ENCODE measurements at places on chromosomes 11 and 22.

GRCh38 chr11:78821371-78822306 lies 247.0 kb upstream of the NARS2 start:
- H3K4me1 ChIP-seq, result no peaks in the 10 kb centered on the region
- no peak for DNase-seq
- H3K27ac ChIP-seq, result no peak overlapping the region
- no peak overlapping the region for H3K4me3 ChIP-seq

DNA sequence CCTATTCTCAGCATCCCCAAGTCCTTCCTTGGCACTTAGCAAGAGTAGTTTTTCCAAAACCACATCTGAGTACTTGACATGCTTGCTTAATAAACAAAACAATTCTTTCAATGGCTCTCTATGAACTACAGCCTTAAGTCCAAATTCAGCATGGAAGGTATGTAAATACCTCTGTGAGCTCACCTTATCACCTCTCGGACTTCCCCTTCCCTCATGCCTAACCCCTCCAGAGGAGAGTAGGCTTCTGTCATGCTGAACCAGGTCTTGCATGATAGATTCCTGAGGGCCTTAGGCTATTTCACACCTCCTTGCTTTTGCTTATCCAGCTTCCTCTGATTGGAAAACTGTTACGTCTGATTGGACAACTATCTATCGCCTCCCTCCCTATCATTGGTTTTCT lies 312.9 kb upstream of the CCDC90B start:
- H3K4me3 ChIP-seq, result no peak overlapping the region
- no peaks in the 10 kb centered on the region for H3K36me3 ChIP-seq
- no peaks in the 10 kb centered on the region for H3K27me3 ChIP-seq

- no peaks in the 10 kb centered on the region for H3K36me3 ChIP-seq
- no peak overlapping the region for H3K27ac ChIP-seq
- no peaks in the 10 kb centered on the region for H3K27me3 ChIP-seq
Observed at GRCh38 chr22:39494471-39495120, 7.5 kb upstream of the MIEF1 start.

DNA sequence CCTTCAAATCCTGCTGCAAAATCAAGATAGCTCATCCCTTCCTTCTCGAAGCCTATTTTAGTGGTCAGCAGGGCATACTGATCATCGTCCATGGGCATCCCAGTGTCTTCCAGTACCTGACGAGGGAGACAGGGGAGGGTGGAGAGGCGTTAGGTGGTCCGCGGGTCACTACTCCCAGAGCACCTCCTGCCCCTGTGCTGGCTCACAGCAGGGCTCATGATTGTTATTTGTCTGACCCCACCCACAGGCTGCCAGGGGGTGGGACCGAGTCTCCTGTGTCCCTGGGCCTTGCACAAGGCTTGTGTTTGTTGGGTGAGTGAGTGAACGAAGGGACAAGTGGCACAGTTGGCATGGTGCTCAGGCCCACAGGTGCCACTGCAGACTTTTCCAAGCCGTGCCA lies 177.0 kb downstream of the EFCAB6 start:
- no peaks in the 10 kb centered on the region for H3K4me1 ChIP-seq
- no peak for DNase-seq
- H3K36me3 ChIP-seq, result no peaks in the 10 kb centered on the region
- H3K27ac ChIP-seq, result no peak overlapping the region
- no peak overlapping the region for H3K4me3 ChIP-seq
- no peaks in the 10 kb centered on the region for H3K27me3 ChIP-seq

GRCh38 chr11:73797457-73797856 lies 9.8 kb downstream of the MRPL48 start:
- H3K4me3 ChIP-seq, result no peak overlapping the region
- DNase-seq, result no peak
- H3K27ac ChIP-seq, result no peak overlapping the region
- H3K36me3 ChIP-seq, result peaks cover 8% of the 10 kb centered on the region
- no peaks in the 10 kb centered on the region for H3K4me1 ChIP-seq

- no peaks in the 10 kb centered on the region for H3K36me3 ChIP-seq
- DNase-seq, result no peak
- H3K27me3 ChIP-seq, result no peaks in the 10 kb centered on the region
- peak overlapping the region; percentile 7 for H3K27ac ChIP-seq
- no peak overlapping the region for H3K4me3 ChIP-seq
Observed at GRCh38 chr22:39277142-39277607, 32.4 kb upstream of the PDGFB start.

GRCh38 chr11:2481253-2481652 lies 36.4 kb downstream of the KCNQ1 start:
- H3K4me3 ChIP-seq, result no peak overlapping the region
- DNase-seq, result no peak
- no peaks in the 10 kb centered on the region for H3K36me3 ChIP-seq
- no peaks in the 10 kb centered on the region for H3K27me3 ChIP-seq
- H3K4me1 ChIP-seq, result peaks cover 32% of the 10 kb centered on the region

DNA sequence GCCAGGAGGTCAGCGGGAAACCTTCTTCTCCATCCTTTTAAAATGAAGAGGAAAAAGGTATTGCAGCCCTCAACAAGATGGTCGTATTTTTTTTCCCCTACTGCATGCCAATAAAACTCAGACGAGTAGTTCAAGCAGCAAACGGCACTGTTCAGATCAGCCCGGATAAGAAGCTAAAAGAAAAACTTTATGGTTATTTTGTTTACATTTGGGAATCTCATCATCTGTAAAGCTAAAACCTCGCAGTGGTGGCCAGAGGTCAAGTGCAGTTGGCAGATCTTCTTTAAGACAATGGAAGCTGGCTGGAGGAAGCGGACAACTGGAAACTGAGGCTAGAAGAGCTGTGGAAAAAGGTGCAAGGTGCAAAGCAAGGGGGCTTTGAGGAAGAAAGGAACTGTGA lies 31.0 kb upstream of the CHRM4 start:
- peaks cover 8% of the 10 kb centered on the region for H3K36me3 ChIP-seq
- H3K27me3 ChIP-seq, result no peaks in the 10 kb centered on the region
- no peak overlapping the region for H3K4me3 ChIP-seq
- no peak overlapping the region for H3K27ac ChIP-seq
- no peaks in the 10 kb centered on the region for H3K4me1 ChIP-seq
- DNase-seq, result no peak

DNA sequence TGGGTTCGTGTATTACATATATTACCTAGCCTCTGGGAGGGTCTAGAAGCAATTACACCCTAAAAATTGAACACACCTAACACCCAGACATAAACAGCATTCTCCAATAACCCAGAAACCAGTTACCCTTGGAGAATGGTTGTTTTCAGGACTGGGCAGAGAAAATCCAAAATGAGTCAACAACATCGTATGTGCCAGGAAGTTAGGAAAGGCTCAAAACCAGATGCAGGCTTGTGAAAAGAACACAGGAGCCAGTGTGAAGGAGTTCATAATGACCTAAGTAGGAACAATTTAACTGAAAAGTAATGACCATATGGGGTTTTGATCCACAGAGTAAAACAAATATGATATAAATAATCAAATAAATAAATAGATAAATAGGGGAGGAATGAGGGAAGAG lies 5.1 kb upstream of the CLPB start:
- peak overlapping the region; percentile 12 for H3K27ac ChIP-seq
- H3K4me1 ChIP-seq, result no peaks in the 10 kb centered on the region
- no peaks in the 10 kb centered on the region for H3K27me3 ChIP-seq
- H3K36me3 ChIP-seq, result no peaks in the 10 kb centered on the region
- no peak for DNase-seq

- no peaks in the 10 kb centered on the region for H3K27me3 ChIP-seq
- H3K4me3 ChIP-seq, result no peak overlapping the region
- H3K4me1 ChIP-seq, result peaks cover 14% of the 10 kb centered on the region
- no peak for DNase-seq
- H3K36me3 ChIP-seq, result no peaks in the 10 kb centered on the region
Observed at GRCh38 chr11:64385945-64386704, 27.2 kb downstream of the RPS6KA4 start.

- H3K4me3 ChIP-seq, result no peak overlapping the region
- no peaks in the 10 kb centered on the region for H3K36me3 ChIP-seq
- DNase-seq, result no peak
- no peak overlapping the region for H3K27ac ChIP-seq
- peaks cover 36% of the 10 kb centered on the region for H3K27me3 ChIP-seq
Observed at GRCh38 chr11:65787649-65788622, 1.1 kb downstream of the OVOL1 start.

DNA sequence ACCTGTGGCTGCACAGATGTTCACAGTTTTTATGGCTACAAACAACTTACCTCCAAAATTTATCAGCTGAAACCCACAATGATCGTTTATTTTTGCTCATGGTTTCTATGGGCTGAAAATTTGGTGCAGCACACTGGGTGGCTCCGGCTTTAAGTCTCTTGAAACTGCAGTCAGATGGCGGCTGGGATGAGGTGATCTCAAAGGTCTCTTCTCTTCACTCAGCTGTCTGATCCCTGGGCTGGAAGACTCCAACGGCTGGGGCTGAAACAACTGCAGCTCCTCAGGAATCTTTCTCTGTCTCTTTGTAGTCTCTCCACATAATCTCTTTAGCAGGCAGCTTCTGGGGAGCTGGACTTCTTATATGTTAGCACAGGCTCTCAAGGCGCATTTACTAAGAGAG lies 117.3 kb upstream of the FAT3 start:
- H3K27ac ChIP-seq, result no peak overlapping the region
- no peak for DNase-seq
- no peaks in the 10 kb centered on the region for H3K4me1 ChIP-seq
- no peak overlapping the region for H3K4me3 ChIP-seq
- H3K27me3 ChIP-seq, result no peaks in the 10 kb centered on the region

DNA sequence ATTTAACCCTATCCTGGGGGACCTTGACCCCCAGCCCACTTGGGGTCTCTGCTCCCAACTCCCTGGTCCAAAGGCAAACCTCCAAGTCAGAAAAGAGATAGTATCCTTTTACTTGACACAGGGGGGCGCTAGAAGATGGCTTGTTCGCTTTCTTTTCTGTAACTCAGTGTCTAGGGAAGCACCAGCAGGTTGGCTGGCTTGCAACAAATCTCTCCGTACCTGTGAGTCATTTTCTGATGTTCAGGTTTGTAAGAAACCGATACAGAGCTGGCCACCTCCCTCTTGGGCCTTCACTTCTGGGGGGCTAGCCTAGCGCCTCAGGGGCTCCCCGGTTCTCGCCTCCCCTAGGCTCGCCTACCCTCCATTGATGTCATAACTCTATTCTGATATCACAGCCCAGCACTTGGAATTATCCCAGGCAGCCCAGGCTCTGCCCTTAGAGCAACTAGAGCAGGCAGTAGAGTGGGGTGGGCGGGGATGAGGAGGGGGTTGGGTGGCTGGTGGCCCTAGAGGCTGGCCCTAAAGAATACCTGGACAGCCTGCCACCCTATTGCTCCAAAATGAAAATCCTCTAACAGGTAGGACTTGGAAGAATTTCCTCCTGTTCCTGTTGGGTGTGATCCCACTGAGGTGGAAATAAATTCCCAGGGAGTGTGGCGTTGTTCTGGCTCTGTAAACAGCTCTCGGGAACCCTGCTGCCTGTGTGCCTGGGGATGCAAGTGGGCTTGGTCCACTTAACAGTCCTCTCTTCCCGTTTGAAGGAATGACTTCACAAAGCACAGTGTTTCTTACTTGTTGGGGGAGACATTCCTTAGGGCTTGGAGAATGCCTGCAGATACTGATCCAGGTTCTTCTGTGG lies 69.4 kb downstream of the OSBP2 start:
- no peaks in the 10 kb centered on the region for H3K27me3 ChIP-seq
- DNase-seq, result no peak
- H3K4me3 ChIP-seq, result no peak overlapping the region
- no peak overlapping the region for H3K27ac ChIP-seq

DNA sequence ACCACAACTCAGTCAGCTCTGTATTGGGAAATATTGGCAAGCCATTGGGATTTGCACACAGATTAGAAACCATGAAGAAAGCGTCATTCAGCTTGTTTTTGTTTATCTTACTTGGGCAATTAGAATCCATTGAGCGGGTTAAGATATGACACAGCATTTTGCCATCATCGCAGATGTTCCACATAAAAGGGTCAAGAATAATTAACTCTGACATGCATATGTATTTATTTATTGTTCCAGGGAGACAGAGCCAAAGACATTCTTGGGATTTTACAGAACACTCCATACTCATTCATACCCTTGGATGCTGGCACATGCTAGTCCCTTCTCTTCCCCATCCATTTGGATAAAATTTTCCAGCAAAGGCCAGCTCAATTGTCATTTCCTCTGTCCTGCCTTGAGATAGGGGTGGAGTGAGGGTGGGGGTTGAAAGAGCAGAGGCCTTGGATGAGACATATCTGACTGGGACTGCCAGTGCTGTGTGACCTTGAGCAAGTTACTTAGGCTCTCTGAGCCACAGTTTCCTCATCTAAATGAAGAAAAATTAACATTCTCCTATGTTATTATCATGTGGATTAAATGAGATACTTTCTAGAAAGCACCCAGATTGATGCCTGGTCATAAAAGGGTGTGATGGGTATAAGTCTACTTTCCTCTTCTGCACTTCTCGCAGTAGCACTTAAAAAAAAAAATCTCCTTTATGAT lies 179.7 kb downstream of the RRAS2 start:
- H3K4me1 ChIP-seq, result no peaks in the 10 kb centered on the region
- no peak for DNase-seq
- H3K36me3 ChIP-seq, result no peaks in the 10 kb centered on the region
- H3K27ac ChIP-seq, result peak overlapping the region; percentile 18

DNA sequence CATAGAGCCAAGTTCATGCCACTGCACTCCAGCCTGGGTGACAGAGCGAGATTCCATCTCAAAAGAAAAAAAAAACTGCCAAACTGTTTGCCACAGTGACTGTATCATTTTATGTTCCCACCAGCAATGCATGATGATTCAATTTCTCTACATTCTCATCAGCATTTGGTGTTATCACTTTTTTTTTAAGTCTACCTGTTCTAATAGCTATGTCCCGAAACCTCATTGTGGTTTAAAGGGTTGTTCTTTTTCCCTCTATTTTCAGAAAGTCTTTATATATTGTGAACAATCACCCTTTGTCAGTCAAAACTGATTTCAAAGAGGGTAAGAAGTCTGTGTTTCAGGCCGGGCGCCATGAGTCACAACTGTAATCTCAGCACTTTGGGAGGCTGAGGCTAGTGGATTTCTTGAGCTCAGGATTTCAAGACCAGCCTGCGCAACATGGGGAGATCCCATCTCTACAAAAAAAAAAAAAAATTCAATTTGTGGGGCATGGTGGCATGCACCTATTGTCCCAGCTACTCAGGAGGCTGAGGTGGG lies 14.8 kb upstream of the FAM168A start:
- DNase-seq, result no peak
- H3K27me3 ChIP-seq, result no peaks in the 10 kb centered on the region
- H3K27ac ChIP-seq, result no peak overlapping the region
- no peak overlapping the region for H3K4me3 ChIP-seq
- H3K36me3 ChIP-seq, result no peaks in the 10 kb centered on the region

DNA sequence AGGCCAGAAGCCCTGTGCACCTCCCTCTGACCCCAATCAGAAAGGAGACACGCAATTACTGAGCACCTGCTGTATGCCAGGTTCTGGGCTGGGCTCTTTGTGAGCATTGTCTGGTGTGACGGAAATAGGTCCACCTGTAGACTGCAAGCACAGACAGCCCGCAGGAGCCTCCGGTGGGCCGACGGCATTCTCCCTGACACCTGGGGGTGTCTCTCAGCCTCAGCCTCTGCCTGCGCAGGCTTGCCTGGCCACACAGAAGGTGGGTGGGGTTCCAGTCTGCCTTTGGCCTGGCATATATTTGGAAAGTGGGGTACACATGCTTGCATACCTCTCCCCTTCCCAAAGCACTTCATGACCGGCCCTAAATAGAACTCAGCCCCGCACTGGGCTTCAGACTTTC lies 129.3 kb downstream of the BUD13 start:
- no peaks in the 10 kb centered on the region for H3K27me3 ChIP-seq
- no peaks in the 10 kb centered on the region for H3K4me1 ChIP-seq
- no peak overlapping the region for H3K27ac ChIP-seq
- no peak for DNase-seq
- H3K36me3 ChIP-seq, result no peaks in the 10 kb centered on the region

GRCh38 chr11:113881856-113882255 lies 6.5 kb upstream of the USP28 start:
- no peak for DNase-seq
- no peak overlapping the region for H3K27ac ChIP-seq
- no peaks in the 10 kb centered on the region for H3K27me3 ChIP-seq
- no peaks in the 10 kb centered on the region for H3K4me1 ChIP-seq
- H3K4me3 ChIP-seq, result no peak overlapping the region
